ENCODE measurements at places on chromosomes 16 and 17. TPM values are rescaled to one million over a fixed set of nuclear protein-coding genes. Genes with fewer than 3 reads are reported as not detected.

- peak; percentile 61 for DNase-seq
Observed at GRCh38 chr16:72501739-72502593, 330.0 kb upstream of the PMFBP1 start.

GRCh38 chr17:71935341-71935740, 185.5 kb upstream of the SOX9 start:
- no peak for DNase-seq

GRCh38 chr16:81595629-81596292, 151.2 kb downstream of the CMIP start:
- DNase-seq = no peak

DNA sequence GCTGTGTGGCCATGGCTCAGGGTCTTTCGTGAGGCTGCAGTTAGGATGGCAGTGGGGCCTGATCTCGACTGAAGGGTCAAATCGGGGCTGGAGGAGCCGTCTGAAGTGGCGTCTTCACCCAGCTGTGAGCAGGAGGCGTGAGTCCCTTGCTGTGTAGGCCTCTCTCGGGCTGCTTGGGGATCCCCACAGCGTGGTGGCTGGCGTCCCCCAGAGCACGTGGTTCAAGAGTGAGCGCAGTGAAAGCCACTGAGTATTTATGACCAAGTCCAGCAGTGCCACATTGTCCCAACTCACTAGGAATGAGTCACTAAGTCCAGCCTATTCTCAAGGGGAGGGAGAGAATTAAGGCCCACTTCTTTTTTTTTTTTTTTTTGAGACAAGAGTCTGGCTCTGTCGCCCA, 11.7 kb upstream of the TCF25 start:
- DNase-seq = no peak

The FDXR gene
- 48.7 TPM for total RNA-seq

DNA sequence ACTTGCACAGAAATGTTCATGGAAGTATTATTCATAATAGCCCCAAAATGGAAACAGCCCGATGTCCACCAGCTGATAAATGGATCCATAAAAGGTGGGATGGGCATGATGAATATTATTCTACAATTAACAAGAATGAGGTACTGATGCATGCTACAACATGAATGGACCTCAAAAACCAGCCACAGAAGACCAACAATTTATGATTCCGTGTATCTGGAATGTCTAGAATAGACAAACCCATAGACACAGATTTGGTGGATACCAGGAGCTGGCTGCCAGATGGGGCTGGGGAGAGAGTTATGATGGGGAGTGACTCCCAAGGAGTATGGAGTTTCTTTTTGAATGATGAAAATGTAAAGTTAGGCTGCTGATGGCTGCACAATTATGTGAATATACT, 10.8 kb upstream of the NAGLU start:
- DNase-seq = peak; percentile 39
